Stimulated activated naive CD4-positive, alpha-beta T cell treated with Interleukin-2 at 50 U/mL for 16 hours (primary cell): ENCODE measurements at places on chromosomes 2 and 18.

DNA sequence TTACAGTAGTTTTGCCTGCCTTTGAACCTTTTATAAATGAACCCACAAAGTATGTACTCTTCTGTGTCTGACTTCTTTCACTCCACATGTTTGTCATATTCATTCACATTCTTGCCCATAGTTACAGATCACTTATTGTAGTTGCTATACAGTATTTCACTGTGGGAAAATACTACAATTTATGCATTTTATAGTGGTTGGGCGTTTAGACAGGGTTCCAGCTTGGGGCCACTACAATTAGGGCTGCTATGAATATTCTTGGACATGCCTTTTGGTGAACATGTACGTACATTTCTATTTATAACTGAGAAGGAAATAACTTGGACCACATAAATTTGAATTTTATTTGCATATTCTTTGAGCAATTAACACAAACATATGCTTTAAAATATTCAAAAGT lies 15.4 kb upstream of the PMAIP1 start:
- no peak for DNase-seq

DNA sequence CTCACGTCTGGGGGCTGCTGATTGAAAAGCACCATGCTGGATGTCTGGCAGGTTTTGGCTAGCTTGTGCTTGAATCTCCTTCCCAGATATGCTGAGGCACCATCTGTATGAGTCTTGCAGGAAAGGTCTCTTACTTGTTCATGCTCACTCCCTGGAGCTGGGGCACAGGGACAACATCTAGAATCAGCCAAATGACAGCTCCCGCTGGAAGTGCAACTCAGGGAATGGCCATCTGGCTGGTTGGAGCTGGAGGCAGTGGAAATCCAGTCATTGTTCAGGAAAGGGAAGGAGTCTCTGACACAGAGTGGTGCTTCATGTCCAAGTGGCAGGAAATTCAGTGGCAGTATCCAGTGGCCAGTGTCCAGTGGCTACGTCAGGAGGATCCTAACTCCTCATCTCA lies 9.7 kb downstream of the CCDC68 start:
- no peak for DNase-seq

- DNase-seq = no peak
Measured at GRCh38 chr2:164198256-164198655, 423.0 kb downstream of the GRB14 start.

DNA sequence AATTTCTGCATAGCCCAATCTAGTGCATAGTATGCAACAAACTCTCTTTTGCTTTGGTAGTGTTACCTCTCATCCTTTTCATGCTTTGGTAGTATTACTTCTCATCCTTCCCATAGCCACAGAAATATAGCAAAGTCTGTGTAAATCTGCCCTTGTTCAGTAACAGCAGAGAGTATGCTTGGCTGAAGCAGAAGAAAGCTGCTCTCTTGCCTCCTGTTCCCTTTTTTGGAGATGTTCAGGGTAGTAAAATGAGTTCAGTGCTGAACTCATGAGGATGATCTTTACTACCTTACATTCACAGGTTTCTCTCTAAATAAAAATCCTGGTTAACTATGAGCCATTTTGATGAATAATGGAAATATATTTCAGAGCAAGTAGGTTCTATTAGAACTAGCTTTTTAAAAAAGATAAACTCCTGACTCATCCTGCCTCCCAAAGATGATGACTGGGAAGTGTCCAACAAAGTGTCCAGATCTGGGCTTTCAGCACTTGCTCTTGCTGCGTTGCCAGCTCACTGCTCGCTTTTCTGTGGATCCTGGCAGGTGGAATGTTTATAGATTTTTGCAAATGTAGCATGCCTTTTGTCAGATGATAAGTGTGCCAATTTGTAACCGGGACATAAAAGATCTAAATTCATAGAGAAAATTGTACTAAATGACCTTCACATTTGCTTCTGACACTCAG lies 29.4 kb upstream of the CHMP3 start:
- no peak for DNase-seq

DNA sequence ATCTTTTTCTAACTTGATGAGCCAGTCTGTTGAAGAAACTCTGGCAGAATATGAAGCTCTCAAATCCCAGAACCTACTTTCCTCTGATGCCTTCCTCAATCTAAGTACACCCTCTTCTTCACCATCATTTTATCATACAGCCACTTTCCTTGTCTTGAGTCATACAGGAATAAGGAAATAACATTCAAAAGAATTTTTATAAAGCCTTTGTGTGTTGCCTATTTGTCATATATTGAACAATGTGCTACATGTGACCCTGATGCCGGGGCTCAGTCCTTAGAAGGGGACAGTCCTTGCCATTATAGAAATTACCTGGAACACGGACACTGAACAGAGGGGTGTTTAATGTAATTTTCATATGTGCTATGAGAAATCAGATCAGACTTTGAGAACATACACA lies 27.4 kb downstream of the RAPGEF4 start:
- DNase-seq = no peak
